ENCODE measurements at places on chromosomes 1 and 21.

- no peak for DNase-seq
These were observed 157.8 kb upstream of the JUN start for GRCh38 chr1:58941471-58942289.

GRCh38 chr1:169493251-169493650 lies 7.5 kb upstream of the SLC19A2 start:
- no peak for DNase-seq

DNA sequence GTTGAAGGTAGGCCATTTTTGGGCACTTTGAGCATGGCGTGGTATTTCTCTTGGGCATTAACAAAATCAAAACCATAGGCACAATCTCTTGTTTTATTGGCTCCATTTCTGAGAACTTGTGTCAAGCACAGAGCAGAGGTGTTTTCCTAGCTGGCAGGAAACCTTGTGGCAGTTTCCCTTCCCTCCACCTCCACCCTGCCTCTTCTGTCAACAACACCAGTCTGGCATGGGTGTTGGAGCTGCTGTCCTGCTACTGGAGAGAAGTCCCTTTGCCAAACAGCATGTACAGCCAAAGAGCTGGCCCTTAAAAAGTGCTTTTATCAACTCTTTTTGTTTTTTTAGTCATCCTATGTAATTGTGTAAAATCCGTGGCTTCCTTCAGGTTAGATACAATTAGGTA lies 16.0 kb downstream of the ATP1A1 start:
- no peak for DNase-seq

GRCh38 chr1:23720256-23720995 lies 22.8 kb upstream of the ELOA start:
- DNase-seq = no peak

DNA sequence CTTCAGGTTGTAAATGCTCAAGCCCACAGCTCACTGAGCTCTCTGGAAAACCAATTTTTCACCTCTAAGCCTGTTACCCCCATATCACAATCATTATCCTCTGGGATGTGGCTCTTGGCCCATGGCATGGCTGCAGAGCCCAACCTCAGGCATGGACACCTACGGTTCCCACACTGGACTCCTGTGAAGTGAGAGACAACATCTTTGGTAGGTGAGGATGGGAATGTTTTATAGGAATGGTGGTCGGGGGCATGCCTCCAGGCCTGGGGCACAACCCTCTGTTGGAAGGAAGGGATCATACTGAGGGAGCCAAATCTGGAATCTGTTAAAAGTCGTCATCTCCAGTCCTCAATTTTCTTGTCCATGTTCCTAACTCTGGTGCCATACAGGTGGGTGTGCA lies 179.1 kb downstream of the FOXD2 start:
- no peak for DNase-seq

DNA sequence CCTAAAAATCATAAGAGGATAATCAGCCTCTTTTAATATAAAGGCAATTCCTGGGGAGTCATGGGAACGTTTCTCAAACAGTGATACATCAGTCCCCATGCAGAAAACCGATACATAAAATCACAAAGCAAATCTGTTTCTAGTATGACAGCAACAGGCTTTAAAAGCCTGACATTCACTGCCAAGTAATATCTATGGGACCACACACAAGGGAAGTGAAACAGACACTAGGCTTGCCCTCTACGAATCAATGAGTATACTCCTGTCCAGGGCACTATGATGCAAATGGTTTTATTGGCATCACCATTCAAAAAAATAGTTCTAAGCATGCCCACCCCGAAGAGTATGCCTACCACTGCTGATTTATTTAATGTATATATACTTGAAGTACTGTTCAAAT lies 54.4 kb downstream of the TIAM1 start:
- DNase-seq = no peak

- no peak for DNase-seq
These were observed 209.7 kb downstream of the RHOU start for GRCh38 chr1:228944935-228945371.
